8988T (cell line): ENCODE measurements at places on chromosomes 1 and 21.
A peak's percentile ranks its signal among the peaks of the same experiment; 100 is the strongest.

DNA sequence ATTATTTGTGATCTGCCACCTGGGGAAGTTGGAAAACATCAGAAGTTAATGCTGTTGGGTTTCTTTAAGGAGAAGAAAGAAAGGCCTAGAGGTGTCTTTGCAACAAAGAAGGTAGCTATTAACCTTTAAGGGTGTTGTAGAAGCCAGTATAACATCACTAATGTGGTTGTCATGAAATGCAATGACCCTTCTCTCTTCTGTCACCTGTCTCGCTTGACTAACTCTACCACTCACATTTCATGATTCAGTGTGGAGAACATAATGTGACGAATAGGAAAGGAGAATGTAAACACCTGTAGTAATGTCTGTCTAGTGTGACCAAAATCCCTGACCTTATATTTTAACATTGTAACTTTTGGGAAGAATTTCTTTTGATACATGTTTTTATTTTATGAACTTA is 211.7 kb upstream of the UBE2U start:
- no peak for DNase-seq

- peak; percentile 15 for DNase-seq
Measured at GRCh38 chr1:150613061-150613920, 16.1 kb downstream of the ENSA start.

DNA sequence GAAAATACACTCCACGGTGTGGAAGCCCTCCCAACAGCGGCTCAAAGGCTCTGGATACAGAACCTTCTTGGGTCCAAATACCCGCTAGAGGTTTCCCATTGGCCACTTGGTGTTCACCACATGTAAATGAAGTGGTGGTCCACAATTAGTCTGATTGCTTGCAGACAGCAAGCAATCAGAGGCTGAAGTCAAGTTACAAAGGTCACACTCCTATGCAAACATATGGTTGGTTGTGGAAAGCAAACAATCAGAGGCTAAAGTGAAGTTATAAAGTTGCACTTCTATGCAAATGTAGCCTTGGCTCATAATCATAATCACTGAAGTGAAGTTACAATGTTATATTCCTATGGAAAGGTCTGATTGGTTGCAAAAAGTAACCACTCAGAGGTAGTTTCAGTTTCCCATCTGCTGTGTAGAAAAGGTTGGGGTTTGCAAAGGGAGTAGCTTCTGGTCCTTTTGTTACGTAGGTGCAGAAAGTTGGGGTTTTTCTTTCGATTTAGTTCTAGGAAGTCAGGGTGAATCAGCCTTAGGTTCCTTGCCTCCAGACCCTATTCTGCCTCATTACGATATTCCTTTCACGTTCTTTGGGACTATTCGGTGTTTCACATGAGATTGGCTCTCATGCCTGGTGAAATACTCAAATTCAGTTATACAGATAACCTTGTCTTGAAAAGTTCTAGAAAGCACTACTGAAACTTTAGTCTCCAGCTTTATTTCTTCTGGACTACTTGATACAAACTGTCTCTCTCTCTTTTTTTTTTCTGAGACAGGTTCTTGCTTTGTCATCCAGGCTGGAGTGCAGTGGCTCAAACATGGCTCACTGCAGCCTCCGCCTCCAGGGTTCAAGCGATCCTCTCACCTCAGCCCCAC is 36.7 kb upstream of the MTF2 start:
- DNase-seq: no peak

- peak; percentile 54 for DNase-seq
Measured at GRCh38 chr1:34597877-34598514, 156.9 kb upstream of the GJB5 start.

- no peak for DNase-seq
Measured at GRCh38 chr21:41573902-41574690, 66.1 kb upstream of the TMPRSS2 start.

DNA sequence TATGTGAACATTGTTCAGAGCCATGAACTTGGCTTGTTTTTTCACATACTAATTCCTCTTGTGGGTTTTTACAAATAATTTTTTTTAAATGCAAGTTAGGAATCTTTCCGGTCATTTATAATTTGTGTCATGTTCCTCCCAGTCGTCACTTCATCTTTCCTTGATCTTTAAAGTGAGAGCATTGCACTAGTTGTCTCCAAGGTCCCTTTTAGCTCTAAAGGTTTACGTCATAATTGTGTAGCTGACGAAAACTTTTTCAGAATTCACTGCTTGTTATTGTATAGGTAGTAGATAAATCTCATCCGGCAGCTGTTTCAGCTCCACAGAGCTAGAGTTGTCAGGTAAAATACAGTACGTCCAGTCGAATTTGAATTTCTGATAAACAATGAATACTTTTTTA is 33.6 kb downstream of the SOAT1 start:
- DNase-seq: no peak

- no peak for DNase-seq
Measured at GRCh38 chr21:15650735-15651134, 79.0 kb upstream of the USP25 start.

DNA sequence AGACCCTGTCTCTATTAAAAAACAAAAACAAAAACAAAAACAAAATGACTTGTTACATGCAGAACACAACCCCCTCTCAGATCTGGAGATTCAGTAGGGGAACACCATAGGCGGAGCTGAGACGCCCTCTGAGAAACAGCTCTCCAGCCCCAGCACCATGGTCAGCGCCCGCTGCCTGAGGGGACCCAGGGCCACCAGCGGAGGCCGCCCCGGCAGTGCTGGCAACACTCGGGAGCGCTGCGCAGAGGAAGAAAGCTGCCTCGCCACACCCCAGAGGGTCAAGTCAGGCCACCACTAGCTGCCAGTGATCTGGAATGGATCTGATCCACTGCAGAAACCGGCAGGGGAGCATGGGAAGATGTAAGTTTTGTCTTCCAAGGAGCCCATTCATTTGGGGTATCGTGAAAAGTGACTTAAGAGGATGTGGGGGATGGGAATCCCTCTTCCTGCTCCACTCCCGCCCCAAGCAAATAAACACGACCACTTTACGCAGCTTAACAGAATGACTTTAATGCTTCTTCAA is 3.1 kb downstream of the ACTA1 start:
- no peak for DNase-seq

- no peak for DNase-seq
Measured at GRCh38 chr1:221963742-221964141, 221.9 kb upstream of the DUSP10 start.

DNA sequence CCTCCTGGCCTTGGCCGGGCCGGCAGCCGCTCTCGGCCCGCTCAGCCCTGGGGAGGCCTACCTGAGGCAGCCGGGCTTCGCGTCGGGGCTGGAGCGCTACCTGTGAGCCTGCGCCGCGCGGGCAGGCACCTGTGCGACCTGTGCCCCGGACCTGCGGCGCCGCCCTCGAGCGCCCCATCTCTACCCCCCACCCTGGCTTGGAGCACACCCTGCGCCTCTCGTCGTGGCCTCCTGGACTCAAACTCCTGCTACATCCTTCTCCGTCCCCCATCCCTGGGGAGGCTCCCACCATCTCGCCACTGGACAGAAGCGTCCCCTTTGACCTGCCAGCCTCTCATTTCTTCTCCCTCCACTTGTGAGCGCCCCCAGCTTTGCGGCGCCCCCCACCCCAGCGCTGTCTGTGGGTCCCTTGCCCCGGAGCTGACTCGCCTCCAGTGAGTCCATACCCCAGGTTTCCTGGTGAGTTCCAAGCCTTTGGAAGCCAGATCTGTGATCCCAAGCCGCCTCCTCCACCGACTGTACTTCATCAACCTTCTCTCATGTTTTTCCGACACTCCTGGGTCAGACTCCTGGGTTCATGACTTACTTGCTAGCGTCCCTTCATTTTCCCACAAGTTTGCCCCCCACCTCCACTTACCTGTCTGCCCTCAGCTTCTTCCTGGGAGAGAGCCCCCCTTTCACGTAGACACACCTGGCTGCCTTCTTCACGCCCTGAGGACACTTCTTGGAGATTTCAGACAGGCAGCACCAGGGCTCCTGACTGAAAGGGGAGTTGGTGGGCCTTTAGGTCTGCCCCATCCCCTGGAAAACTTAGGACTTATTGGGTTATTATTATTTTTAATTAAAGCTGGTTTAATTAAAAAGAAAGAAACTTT is 1.3 kb downstream of the FOXE3 start:
- no peak for DNase-seq

- no peak for DNase-seq
Measured at GRCh38 chr1:48678710-48679505, 97.8 kb downstream of the BEND5 start.

DNA sequence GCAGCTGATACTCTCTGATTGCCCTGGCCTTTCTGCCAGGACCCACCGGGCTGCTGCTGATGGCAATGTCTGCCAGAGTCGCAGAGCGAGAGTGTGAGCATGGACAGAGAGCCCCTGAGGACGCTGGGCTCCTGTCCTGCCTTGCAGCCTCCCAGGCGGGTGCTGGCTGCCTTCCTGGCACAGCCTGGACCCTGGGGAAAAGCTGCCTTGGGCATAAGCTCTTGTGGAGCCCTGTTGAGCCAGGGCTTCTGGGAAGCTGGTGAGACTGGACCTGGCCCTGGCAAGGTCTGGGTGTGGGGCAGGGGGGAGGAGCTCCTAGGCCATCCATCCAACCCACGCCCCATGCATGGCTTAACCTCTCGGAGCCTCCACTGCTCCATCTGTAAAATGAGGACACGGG is 105.8 kb upstream of the WNT4 start:
- DNase-seq: no peak
